ENCODE measurements at places on chromosomes 2 and 18.

GRCh38 chr2:160145471-160145870, 54.6 kb downstream of the ITGB6 start:
- DNase-seq, result no peak

- peak; percentile 18 for DNase-seq
Measured at GRCh38 chr2:24050041-24050979, 769 bp downstream of the FKBP1B start.

GRCh38 chr2:32933756-32934095, 13.0 kb upstream of the LTBP1 start:
- no peak for DNase-seq

- DNase-seq, result no peak
Measured at GRCh38 chr2:133343018-133343352, 225.3 kb downstream of the NCKAP5 start.

DNA sequence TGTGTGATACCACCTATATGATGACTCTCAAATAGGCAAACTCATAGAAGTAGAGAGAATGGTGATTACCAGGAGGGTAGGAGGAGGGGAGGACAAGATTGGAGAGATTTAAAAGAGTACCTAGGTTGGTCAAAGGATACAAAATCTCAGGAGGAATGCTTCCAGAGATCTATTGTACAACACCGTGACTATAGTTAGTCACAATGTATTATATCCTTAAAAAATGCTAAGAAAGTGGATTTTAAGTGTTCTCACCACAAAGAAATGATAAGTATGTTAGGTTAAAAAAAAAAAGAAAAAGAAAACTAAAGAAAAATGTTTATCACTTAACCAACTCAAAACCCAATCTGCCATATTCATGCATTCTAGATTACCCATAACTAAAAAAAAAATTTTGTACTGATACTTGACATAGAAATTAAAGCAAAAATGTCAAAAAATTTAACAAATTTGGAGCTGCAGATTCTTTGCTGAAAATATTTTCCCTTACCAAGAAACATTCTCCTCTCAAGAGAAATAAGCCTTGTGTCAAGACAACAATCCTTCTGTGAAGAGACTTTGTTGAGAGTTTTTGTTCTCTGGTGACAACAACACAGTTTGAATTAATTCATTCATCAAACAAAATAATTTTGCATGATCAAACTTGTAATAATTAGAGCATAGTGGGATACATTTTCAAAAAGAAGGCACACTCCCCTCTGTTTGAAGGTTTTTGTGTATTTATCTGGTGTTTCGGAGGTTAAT, 213.1 kb downstream of the DNER start:
- no peak for DNase-seq

GRCh38 chr18:75211626-75211952, 992 bp downstream of the TSHZ1 start:
- DNase-seq, result no peak

GRCh38 chr2:42693013-42693615, 70.8 kb downstream of the OXER1 start:
- no peak for DNase-seq

GRCh38 chr2:23434721-23435121, 49.7 kb downstream of the KLHL29 start:
- no peak for DNase-seq

DNA sequence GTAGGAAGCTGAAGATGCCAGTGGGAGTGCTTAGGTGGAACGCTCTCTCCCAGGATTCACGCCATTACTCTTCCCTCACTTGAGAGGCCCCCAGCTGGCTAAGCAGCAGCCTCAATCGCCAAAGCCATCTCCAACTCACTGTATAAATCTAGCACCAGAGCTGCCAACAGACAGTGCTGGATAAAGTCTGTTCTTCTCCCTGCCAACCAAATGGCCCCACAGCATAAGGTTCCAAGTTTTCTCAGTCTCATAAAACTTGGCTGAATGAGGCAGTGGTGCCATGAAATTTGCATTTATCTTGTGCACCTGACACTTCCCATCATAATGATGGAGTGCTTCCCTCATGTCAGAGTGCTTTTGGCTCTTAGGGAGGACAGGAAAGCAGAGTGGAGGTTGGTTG, 428.2 kb upstream of the ETAA1 start:
- no peak for DNase-seq

DNA sequence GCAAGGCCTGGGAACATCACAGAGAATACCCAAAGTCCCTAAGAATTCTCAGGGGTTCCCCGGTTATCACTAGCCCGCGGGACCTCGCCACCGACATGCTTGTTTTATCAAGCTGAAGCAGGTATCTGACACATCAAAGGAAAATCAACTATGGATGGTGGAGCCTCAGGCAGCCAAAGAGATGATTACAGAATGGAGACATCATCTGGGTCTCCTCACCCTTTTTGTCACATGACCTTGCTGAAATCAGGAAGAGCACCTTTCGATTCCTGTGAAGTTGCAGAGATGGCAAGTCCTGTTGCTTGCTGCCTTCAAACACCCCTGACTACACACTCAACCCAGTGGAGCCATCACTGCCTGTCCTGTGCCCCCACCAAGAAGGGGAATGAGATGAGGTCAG, 19.2 kb upstream of the CAB39 start:
- DNase-seq, result no peak

DNA sequence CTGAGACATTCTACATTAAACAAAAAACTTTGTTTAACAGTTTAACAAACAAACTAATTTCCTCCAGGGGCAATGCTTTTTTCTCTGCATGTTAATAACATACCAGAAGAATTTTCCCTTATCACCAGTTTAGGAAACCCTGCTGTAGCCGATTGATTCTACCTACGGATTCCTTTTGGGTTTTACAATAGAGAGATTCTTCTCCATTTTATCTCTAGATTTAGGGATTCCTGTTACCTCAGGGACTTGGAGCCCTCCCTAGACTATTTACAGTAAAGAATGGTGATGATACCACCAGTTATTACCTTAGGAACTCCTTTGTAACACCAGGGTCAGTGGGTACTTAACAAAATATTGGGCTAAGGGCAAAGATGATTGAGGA, 5.3 kb upstream of the ERICH2 start:
- no peak for DNase-seq

GRCh38 chr2:212228743-212229171, 309.8 kb downstream of the ERBB4 start:
- DNase-seq, result no peak

DNA sequence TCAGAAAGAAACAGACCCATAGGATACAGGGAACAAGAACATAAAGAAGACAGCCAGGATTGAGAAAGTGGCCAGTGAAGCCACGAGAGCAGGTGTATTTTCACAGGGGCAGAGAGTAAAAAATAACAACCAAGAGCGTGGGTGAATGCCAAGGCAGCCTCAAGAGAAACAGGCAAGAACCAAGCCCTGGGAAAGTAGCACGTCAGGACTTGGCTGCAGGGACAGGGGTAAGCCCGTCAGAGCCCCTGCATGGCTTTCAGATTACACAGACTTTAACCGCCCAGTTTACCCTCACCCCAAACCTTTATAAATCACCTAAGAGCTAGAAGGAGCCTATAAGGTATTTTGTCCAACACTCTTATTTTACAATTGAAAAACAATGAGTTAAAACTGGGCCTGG, 43.7 kb downstream of the ARL4C start:
- DNase-seq, result no peak

- no peak for DNase-seq
Measured at GRCh38 chr2:200203381-200203827, 103.1 kb upstream of the SPATS2L start.

DNA sequence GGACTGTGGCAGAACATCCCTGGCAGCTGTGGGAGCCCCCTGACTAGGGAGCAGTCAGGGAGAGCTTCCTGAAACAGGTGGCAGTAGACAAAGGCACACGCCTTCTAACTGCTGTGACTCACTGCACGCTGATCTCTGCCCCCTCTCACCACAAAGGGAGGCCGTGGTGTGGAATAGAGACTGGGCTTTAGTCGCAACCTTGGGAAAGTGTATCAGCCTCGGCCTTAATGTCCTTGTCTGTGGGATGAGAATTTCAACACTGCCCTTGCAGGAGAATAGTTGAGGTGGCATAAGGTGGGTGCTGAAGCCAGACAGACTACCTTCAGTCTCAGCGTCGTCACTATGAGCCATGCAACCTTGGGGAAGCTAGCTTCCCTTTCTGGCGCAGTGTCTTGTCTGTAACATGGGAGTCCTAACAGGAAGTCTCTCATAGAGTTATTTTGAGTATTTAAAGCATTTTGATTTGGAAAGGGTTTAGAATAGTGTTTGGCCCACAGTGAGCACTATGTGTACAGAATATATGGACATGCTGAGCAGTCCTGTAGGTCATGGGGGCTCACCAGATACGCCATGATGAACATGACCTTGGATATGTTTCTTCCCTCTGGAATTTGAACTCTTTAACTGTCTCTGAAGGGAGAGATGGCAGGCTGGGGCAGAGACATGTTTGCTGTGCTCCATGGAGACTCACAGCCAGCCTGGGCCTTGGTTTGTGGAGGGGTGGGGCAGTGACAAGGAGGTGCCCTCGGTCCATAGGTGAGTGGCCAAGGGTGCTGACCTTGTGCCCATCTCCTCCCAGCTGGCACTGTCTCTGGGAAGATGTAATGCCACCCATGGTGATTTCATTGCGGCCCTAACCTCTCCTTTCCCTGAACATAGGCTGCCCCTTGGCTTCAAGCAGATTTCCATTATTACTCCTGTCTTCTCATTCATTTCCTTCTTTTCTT, 29.5 kb upstream of the SMAD7 start:
- no peak for DNase-seq

GRCh38 chr18:74310411-74310810, 5.2 kb upstream of the C18orf63 start:
- no peak for DNase-seq

DNA sequence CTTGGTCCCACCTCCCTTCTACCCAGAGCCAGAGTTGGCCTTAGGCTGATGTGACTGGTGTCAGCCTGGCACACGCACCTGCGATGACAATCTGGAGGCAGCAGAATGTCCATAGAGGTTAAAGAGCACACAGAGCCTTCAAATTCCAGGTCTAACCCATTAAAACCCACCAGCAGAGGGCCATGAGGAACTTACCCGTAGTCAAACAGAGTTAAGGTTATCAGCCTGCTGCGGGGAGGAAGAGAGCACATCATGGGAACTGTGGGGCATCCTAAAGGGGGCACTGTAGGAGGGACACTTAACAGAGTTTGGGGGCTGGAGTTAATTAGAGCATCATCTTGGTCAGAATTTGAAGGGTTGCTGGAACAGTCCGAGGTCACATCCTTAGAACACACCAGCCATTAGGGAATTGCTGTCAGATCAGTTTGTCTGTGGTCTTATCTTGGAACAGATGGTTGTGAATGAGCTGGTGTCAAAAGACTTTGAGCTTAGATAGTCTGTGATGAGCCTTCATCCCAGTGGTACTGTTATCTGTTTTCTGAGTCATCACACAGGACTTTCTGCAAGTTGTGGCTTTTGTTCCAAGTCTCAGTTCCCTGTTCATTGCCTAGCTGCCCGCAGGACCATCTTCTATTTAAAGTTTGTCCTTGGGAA, 248.6 kb downstream of the LOXHD1 start:
- no peak for DNase-seq

- DNase-seq, result no peak
Measured at GRCh38 chr2:226227341-226227740, 572.3 kb downstream of the IRS1 start.

- DNase-seq, result peak; percentile 30
Measured at GRCh38 chr18:56388571-56388970, 249.8 kb downstream of the TXNL1 start.

DNA sequence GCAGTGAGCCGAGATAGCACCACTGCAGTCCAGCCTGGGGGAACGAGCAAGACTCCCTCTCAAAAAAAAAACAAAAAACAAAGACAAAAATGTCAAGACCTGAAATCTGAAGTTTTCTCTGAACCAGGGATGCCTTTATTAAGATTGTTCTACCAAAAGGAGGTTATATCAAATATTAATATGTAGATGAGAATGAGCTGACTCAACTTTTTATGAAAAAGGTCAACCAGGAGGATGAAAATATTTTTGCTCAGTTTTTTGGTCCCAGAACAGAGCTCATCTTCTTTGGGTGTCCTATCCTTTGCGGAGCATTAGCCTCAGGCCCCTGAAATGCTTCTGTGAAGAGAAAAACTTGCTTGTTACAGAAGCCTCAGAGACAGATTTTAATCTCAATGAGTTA, 44.0 kb downstream of the NEMP2 start:
- DNase-seq, result no peak

- DNase-seq, result peak; percentile 53
Measured at GRCh38 chr2:174334781-174335251, at the start of gene SP9. TSS of gene SP9 (plus strand) at chr2:174334954. CDS start at chr2:174335093, 139 bp downstream.

GRCh38 chr2:40451918-40452605, at the start of gene SLC8A1:
TSS of gene SLC8A1 (minus strand) at chr2:40452090.
- peak; percentile 44 for DNase-seq
